SW 1271 (cell line): ENCODE measurements at places on chromosomes 7 and 10.

- DNase-seq: no peak
These were observed 44.0 kb upstream of the ITGB1 start for GRCh38 chr10:33001908-33002492.

DNA sequence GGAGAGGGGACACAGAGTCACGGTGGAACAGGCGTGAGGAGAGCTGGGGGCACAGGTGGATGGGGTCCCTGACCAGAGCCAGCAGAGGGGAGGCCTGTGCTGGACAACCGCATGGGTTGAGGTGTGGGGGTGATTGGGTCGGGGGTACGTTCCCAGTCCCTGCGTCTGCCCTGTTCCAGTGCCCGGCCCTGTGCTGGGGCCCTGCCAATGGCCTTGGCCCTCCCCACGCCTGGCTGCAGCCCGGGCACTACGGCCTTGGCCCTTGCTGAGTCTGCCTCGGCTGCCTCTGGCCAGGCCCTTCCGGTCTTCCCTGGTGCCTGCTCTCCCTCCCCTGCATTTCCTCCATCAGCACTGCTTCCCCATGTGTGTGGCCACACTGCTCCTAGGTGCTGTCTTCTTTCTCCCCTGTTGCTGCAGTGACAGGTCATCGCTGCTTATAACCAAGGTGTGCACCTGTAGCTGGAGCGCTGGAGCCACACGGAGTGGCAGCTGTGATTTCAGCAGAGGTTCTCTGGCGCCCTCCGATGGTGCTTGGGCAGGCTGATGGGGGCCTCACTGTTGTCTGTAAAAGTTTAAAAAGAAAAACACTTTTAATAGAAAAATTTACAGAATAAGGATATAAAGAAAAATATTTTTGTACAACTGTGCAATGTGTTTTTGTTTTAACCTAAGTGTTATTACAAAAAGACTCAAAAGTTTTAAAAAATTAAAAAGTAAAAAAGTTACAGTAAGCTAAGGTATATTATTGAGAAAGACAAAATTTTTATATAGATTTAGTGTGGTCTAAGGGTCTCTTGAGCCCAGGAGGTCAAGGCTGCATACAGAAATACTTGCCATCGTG lies 45.2 kb upstream of the BHLHA15 start:
- DNase-seq: no peak

- no peak for DNase-seq
These were observed 4.4 kb downstream of the MYL7 start for GRCh38 chr7:44136731-44137130.

- no peak for DNase-seq
These were observed 184.7 kb downstream of the DOCK4 start for GRCh38 chr7:112021379-112022044.

DNA sequence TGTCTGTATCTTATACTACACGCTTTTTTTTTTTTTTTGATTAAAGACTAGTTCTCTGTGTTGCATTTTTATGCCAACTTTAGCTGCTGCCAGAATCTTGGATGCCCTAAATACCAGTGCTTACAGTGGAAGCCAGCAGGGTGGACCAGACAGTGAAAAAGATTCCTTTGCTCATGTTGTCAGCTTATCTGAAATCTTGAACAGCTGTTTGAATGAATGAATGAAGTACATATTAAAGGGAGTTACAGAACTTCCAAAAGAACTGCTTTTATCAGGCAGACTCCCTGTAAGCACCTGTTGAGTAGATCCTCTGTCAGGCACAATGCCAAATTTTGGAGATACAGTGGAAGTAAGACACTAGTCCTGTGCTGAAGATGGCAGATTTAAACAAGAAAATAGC lies 184.9 kb downstream of the PPP1R9A start:
- DNase-seq: no peak

DNA sequence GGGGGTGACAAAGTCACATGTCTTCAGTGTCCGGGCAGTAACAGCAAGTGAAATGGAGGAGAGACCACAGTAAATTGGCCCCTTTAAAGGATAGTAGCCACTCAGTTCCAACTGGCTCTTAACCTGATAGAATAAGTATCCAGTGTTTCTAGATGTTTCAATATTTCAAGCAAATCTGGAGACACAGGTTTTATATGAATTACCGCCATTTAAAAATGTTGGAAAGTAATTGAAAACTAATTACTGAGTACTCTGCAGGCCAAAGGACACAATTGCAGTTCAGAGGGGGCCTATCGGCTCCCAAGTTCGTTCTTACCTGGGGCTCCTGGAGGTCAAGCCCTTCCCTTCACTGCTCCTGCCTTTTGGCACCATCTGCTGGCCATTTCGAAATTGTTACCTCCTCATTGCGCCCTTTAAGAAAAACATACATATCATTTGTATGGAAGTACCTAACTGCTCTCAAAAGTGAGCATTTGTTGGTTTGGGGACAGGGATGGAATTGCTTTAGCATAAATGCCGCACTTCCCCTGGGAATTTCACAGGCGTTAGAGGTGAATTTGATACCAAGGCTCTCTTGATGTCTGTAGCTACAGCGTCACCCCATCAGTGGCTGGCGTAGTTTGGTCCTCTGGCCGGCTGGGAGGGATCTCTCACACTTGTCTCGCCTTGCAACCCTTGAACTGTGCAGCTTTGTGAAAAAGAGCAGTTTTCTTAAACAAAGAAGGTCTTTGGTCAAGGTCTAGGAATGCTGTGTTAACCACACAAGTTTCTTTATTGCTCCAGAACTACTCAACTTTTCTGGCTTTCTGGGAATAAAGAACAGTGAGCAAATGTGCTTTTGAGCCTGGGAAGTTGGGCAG lies 220.0 kb downstream of the ARHGAP21 start:
- no peak for DNase-seq

DNA sequence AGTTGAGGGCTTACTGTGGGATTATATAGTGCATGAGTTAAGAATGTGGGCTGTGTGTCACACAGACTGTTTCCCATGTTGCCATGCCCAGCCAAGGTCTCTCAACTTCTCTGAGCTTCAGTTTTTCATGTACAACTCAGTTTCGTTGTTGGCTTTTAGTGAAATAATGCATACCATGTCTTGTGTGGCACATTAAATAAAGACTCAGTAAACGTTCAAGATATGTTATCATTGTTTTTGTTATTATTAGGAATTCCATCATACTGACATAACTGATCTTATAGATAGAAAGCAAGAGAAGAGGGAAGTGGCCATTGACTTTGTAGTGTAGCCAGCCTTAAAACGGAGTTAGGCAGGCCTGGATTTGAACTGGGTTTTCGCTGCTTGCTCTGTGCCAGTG lies 2.9 kb downstream of the CDK14 start:
- DNase-seq: no peak

DNA sequence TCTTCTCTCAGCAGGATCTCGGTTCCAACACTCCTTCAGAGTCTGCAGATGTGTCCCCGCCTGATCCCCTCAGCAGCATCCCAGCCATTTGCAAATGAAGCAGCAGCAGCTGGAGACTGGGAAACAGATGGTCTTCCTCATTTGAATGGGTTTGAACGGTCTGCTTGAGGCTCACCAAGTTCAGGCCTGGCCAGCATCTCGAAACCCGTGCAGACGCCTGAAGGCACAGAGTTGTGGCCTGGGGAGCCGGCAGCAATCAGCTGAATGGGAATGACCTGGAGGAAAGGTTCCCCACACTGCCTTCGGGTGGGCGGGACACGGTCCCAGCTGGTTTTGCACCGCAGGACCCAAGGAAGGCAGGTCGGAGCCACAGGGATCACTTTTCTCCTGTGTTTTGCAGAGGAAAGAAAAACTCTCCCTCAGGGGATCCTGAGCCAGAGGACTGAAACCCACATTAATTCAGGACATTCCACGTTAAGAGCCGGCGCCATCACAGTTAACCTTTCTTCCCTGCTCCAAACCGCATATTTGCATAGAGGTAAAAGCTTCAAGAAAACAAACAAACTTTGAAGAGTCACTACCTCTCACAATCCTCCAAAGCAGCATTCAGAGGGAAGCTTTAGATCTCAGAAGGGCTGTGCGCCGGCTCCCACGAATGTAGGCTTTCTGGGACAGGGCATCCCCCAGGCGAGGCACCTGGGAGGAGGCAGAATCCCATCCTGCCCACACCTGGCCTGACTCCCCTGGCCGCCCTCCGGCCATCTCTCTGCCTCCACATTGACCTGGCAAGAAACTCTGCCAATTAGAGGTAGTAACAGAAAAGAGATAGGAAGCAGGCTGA lies 17.7 kb downstream of the FGFR2 start:
- DNase-seq: no peak

DNA sequence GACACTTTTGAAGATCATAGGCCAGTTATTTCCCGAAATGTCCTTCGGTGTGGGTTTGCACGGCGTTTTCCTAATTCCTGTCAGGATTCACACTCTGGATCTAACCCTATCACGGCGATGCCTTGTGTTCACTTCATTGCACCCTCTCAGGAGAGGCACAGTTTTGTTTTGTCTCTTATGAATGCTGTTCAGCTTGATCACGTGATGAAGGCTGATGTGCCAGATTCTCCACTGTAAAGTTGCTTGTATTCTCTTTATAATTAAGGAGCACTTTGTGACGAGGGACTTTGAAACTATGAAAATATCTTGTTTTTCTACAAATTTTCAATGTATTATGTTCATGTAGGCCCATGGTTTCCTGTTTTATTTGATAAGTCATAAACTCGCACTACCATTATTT lies 568.1 kb downstream of the ACTR3B start:
- DNase-seq: no peak
